Neuronal stem cell (in vitro differentiated cells): ENCODE measurements at places on chromosomes 4 and X.

- peak; percentile 27 for DNase-seq
These were observed 904.9 kb downstream of the CENPC start for GRCh38 chr4:66640233-66640990.

GRCh38 chr4:65943076-65943475 lies 272.8 kb upstream of the EPHA5 start:
- peak; percentile 65 for DNase-seq

DNA sequence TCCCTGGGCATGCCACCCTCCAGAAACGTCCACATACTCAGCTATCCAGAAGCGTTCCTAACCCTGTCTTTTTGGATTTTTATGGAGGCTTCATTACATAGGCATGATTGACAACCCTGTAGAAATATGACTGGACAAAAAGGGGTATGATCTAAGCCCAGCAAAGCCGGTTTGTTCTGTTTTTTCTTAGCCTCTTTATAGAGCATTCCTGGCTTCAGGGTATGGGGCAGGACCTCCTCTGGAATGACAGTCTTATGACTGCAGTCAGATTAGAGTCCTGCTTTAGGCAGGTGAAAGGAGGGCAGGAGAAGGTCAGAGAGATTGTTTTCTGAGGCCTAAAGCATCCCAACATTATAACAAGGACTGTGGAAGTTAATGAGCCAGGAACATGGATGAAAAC lies 137.4 kb downstream of the DCLK2 start:
- no peak for DNase-seq

- DNase-seq: no peak
These were observed 53.9 kb upstream of the TENM3 start for GRCh38 chr4:182189103-182189878.

DNA sequence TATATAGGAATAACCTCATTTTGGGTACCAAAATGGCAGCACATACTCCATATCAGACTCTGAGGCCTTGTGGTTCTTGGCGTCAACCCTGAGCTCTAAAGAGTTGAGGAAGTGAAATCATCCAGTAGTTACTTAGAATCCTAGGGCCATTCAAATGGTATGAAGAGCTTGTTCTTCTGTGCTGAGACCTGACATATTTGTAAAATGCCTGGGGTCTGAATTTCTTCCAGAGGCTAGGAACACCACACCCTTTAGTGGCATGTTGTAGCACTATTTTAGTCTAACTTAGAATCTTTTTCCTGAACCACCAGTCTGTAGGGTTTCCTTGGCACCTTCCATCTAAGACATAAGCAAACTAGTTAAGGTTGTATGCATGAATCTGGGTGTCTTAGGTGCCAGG lies 18.1 kb upstream of the GDPD2 start:
- no peak for DNase-seq

GRCh38 chrX:45070116-45071007 lies 130.3 kb downstream of the DIPK2B start:
- DNase-seq: no peak

- DNase-seq: no peak
These were observed 30.1 kb upstream of the AFF2 start for GRCh38 chrX:148470324-148470723.

- no peak for DNase-seq
These were observed 143.6 kb upstream of the GNPDA2 start for GRCh38 chr4:44869985-44870384.

- DNase-seq: no peak
These were observed 12.0 kb downstream of the RFC1 start for GRCh38 chr4:39354254-39354552.

- no peak for DNase-seq
These were observed 6.8 kb downstream of the METAP1 start for GRCh38 chr4:99002279-99002678.

GRCh38 chr4:76156635-76157034 lies 8.4 kb upstream of the NUP54 start:
- DNase-seq: no peak

DNA sequence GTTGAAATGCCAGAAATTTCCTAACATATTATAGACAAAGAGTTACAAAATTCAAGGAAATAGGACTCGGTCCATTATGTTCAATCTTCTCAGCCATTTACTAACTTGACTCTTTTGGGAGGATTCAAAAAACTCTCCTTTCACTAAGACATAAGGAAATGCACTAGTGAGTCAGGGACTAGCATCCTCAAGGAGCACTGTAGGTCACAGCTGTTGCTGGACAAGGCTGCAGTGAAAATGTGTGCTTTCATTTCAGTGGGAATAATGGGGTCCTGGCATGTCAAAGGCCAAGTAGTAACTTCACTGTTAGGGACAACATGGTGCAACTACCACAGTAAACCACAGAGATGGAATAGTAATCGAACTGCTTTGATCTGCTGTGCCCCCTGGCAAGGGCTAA lies 56.9 kb upstream of the ABCG2 start:
- DNase-seq: no peak

- no peak for DNase-seq
These were observed 381.0 kb upstream of the BOD1L1 start for GRCh38 chr4:14008494-14008893.

GRCh38 chr4:13626492-13627177 lies 890 bp downstream of the BOD1L1 start:
- no peak for DNase-seq

DNA sequence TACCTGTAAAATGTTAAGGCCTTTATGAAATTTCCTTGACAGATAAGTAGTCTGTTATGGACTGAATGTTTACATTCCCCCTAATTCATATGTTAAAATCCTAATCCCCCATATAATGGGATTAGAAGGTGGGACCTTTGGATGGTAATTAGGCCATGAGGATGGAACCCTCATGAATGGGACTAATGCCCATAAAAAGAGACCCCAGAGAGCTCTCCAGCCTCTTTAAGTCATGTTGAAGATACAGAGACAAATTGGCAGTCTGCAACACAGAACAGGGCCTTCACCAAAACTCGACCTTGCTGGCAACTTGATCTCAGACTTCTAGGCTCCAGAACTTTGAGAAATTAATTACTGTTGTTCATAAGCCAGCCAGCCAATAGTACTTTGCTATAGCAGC lies 1344.5 kb upstream of the PCDH7 start:
- no peak for DNase-seq

- DNase-seq: peak; percentile 72
These were observed 219.6 kb downstream of the PTTG2 start for GRCh38 chr4:38179690-38180377.
